ENCODE measurements at places on chromosomes 2 and 18.

- no peak for DNase-seq
These were observed 31.4 kb upstream of the CTLA4 start for GRCh38 chr2:203835892-203836800.

GRCh38 chr2:201150454-201151020 lies 32.4 kb upstream of the CASP10 start:
- DNase-seq, result no peak

- DNase-seq, result no peak
These were observed 16.7 kb upstream of the FOSL2 start for GRCh38 chr2:28375742-28376631.

DNA sequence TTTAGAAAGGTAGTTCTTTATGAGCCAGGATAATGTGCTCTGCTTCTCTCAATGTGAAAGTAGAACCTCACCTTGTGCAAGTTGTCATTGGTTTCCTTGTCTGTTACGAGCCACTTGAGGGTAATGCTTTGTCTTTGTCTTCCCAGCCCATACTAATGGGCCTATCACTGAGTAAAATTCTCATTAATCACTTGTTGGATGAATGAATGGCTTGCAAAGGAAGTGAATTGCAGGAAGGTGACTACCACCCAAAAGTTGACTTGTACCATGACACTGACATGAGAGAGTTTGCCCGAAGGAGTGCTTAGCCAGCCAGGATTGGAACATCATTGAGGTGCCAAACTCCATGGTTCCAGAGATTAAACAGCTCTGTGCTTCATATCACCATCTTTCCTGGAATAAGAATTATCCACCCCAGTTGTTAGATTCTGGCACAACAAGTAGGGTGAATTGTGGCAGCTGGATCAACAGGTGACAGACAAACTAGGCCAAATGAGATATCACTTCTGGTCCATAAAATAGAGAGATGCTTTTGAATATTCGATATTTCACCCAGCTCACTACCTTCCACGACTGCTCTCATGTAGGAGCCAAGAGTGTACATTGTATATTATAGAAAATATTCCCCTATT lies 20.5 kb upstream of the CD28 start:
- DNase-seq, result no peak

- no peak for DNase-seq
These were observed 23.0 kb downstream of the INPP5D start for GRCh38 chr2:233082931-233083755.

GRCh38 chr18:55910296-55910695 lies 322.3 kb upstream of the TCF4 start:
- no peak for DNase-seq

GRCh38 chr2:17830053-17831034 lies 14.1 kb downstream of the MSGN1 start:
- DNase-seq, result no peak

GRCh38 chr18:75106746-75107145 lies 102.2 kb downstream of the PTGR3 start:
- DNase-seq, result no peak

DNA sequence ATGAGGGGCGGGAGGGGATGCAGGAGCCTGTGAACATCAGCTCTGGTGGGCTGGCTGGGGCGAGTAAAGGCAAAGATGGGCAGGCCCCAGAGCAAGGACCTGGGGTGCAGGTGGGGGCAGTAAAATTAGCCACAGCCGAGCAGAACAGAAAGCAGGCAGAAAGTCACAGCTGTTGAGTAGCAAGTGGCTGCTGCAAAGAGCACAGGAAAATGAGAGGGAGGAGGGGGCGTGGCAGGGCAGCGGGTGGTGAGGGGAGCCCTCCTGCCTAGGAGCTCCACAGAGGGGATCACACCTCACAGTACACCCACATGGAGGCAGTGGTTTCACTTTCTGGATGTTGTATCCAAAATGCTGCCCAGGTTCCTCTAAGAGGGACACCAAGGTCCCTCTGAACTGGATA lies 79.6 kb downstream of the LBH start:
- no peak for DNase-seq

DNA sequence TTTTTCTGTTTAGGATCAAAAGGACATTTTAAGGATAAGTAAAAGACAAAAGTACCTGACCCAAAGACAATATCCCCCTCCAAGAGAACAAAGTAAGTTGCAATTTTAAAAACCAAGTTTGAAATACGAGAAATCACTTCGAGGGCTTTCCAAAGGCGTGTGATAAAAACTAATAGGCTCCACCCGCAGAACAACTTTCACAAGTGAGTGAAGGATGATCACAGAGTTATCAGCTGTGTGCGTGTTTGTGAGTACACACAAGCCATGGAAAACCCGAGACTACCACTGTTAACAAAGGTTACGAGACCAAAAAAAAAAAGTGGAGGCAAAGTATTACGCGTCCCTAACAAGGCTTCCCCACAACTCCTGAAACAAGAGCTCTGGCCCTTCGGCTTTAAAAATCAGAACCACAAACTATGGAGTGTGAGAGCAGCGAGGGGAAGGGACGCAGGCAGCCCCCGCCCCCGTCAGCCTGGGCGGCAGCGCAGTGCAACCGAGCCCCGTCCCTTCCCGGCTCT lies 719 bp downstream of the SMAD2 start:
- DNase-seq, result no peak

DNA sequence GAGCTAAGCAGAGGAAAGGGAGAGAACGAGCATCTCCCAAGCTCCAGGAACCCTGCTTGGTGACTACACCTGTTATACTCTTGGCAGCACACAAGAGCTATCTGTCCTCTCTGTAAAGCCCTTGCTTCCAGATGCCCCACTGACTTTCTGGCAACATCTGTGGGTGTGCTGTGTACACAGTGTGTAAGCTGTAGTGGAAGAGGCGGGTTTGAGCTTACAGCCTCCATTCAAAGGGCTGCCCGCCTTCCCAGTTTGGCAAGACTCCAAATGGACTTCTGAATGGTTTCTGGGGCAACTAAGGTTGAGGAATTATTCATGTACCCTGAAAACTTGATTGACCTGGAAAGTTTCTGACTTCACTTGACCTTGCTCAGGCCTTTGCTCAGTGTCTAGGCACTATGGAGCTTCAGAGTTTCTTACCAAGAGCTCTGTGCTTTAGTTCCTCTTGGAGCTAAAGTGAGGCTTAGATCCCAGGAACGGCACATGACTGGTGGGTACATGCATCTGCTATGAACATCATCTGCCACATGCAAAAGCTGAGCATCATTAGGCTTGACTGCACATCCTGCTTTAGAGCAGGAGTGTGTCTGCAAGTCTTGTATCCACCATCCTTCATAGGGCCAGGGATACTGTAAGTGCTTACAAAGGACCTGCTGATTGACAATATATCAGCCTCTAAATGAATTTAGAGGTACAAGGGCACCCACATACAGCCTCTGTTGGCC lies 290.9 kb upstream of the SIX2 start:
- DNase-seq, result no peak

DNA sequence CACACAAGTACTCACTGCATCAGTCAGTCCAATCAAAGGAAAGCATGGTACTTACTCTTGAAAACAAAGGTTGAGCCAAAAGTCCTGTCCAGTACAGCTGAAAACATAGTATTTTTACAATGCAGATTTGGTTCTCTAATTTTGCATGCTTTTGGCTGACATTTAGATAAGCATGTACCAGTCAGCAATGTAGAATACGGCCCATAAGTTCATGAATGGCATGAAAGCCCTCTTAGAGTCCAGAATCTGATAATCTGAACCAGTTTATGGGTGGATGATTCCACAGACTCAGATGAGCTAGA lies 90.2 kb downstream of the CCBE1 start:
- no peak for DNase-seq

- no peak for DNase-seq
These were observed 510 bp downstream of the RNF149 start for GRCh38 chr2:101307950-101308431.

DNA sequence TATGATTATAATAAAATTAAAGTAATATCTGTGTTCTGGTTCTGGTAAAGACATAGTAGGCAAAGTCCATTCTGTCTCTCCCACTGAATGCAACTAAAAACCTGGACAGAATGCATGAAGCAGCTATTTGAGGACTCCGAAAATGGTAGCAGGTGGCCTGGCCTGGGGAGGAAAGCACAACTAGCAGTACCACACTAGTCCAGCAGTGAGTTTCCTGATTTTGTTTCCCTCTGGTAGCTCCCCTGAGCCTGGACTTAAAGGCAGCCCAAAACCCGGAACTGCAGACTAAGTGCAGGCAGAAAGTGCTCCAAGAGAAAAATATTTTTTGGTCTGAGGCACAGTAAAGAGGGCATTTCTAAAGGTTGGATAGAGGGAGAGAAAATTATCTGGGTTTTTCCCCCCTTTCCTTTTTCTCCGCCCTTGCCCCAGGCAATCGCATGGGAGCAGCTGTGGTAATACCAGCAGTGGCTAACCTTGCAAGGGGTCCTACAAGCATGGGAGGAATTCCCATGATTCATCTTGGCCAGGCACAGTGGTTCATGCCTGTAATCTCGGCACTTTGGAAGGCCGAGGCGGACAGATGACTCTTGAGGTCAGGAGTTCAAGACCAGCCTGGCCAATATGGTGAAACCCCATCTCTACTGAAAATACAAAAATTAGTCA lies 32.3 kb downstream of the ASXL2 start:
- DNase-seq, result no peak

DNA sequence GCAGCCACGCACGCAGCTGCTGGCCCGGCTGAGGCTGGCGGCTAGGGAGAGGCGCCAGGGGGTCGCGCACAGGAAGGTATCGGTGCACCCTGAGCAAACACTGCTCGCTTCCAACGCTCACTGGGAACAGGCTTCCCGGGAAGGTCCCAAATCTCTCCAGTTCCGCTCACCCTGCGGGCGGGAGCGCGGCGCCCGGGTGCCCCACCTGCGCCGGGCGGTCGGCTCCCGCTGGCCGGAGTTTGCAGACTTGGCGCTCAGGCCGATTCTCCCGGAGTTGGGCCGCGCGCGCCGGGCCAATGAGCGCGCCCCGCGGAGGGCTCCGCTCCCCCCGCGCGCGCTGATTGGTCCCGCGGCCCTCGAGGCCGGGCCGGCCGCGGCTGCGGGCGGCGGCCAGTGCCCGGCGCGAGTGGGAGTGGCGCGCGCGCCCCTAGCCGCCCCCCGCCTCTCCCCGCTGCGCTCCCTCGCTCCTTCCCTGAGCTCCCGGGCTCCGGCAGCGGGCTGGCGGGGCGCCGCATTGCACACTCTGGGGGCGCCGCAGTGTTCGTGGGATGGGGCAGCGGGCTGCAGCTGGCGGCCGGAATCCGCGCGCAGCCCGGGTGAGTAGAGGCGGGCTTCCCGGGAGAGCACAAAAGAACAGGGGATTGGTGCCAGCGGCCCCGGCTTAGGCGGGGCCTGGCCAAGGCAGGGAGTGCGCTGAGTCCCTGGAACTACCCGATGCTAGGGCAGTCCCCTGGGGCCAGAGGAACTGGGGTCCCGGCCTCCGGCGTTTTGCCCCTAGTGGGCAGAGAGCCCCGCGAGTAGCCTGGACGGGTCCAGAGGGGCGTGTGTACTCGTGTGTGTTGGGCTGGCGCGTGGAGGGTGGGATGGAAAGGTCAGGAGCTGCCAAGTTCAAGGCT lies at the start of gene LYPD6:
Gene LYPD6, plus strand, starts transcription at position 461 of the 896 bp plus-strand sequence. CDS start 107,122 bp downstream, outside the sequence.
- no peak for DNase-seq

- DNase-seq, result no peak
These were observed 1368.0 kb upstream of the ZEB2 start for GRCh38 chr2:145887915-145888314.

DNA sequence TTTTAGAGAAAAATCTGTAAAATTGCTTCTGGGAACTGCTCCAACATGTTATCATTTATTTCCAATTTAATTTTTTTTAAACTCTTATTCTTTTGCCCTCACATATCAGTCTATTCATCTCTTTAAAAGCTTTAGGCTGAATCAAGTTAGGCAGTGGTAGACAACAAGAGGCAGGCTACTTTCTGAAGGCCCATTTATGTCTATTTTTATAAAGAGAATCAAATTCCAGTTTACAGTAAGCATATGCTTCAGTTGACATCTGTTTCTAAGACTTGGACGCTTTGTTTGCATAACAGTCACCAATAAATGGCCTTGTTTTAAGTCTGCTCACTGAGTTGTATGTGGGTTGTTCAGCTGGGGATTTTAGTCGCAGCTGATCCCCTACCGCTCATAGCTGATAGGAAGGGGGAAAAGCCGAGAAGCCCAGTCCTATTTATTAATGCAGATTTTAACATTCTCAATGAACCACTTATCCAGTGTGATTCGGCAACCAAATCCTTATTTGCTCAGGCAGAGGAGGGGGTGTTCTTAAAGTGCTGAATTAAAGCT lies 260.4 kb upstream of the SIX3 start:
- peak; percentile 50 for DNase-seq

DNA sequence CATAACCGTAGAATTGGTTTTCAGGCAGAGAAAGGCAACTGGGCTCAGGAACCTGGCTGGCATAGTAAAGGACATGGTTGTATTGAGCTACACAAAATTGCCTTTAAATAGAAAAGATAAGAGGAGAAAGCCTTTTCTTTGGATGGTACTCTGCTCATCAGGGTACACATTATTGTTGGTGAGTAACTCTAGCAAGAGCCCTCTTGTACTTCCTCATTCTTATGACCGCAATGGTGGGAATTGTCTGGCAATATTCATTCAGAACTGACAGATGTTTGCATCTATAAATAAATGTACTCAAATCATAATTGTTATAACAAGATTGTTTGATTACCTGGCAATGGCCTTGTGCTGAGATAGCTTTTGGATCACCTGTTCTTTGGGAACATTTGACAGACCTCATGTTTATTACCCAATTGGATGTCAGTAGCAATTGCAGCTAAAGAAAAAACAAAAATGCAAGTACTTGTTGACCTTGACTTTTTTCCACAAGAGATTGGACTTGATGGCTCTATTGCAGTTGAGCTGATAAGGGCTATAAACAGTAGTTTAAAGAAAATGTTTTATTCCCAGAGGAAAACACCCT lies 43.9 kb downstream of the MEIS1 start:
- no peak for DNase-seq

DNA sequence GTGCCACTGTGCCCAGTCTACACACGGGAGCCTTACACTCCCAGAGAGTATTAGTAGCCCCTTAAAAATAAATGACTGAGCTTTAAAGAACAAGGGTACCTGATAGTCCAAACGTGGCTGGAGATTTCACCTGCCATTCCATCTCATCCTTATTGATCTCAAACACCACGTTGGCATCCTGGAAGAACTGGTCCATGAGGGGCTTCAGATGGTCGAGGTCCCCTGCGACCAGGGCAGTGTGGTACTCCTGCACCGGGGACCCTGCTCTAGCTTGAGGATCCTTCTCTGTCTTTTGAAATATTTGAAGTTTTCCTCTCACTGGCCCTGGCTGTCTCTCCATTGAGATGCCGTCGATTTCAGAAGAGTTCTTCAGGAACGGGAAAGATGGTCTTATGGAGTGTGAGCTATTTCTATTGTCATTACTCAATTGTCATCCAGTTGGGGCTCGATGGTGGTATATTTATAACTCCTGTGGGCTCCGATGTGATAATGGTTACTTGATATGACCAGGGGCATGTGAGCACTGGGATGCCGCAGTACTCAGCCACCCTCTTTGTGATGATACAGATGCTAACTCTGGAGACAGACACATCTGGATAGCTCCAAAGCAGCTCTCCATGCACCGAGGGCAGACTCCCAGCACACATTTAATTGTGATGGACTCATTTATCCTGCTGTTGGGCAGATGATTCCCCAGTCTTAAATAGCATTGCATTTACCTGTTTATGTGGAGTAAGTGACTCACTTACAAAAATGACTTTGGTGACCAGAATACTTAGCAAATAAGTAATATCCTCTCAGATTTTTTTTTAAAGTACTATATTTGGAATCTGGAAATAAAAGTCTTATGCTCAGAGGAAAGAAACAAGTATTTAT lies 22.8 kb downstream of the ASB18 start:
- no peak for DNase-seq

Measured in NCI-H1436 treated with DMSO at 0.1 percent for 48 hours (cell line).